NCI-H2081 treated with DMSO at 0.1 percent for 48 hours (cell line): ENCODE measurements at places on chromosomes 7 and 10.

DNA sequence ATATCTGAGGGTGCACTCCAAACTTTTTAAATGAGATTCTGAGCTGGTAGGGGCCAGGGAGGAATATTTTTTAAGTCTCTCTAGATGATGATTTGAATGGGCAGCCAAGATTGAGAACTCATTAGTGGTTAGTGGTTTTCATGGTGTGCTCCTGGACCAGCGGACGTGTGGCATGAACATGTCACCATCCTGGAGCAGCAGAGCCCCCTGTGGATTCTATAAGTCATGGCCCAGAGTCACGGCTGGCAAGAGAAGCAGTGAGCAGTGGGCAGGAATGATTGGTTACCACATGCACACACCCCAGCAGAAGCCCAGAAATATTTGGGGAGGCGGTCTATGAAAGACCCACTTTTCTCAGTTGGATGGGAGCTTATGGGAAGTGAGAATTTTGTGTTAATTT is 21.2 kb upstream of the UCN3 start:
- DNase-seq: no peak

DNA sequence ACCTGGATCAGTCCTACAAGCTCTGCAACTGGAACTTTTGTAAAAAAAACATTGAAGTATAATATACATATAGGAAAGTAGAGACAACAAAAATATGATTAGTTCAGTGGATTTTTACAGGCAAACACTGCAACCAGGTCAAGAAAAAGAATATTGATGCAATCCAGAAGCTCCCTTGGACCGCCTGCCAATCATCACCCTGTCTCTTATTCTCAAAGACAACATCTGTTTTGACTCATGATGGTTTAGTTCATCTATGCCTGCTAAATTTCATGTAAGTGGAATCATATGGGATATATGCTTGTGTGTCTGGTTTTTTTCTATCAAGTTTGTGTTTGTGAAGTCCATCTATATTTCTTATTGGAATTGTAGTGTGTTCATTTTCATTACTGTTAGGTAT is 7.7 kb upstream of the HYCC1 start:
- DNase-seq: no peak

GRCh38 chr10:4353964-4354363 is 472.0 kb upstream of the AKR1E2 start:
- DNase-seq: no peak

DNA sequence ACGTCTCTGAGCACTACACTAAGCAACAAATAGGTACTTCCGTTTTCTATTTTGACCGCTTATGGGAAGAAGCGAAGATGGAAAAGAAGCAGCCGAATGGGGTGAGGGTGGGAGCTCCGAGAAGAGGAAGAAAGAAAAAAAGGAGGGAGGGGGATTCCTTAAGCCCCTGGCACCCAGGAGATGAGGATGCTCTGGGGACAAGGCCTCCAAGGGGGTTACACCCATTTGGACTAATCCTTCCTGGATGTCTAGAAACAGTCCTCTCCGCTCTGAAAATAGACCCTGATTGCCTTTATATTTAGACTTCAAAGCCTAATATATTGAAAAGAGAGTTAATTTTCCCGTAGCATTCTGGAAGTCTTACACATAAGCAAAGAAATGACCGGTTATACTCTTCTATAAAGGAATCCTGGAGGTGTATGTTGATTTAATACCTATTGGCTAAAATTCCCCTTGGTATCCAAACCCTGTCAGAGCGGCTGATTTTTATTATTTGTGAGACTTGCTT is 676 bp upstream of the HTR7 start:
- no peak for DNase-seq

- DNase-seq: no peak
These were observed 384.4 kb upstream of the AUTS2 start for GRCh38 chr7:69213878-69214277.

DNA sequence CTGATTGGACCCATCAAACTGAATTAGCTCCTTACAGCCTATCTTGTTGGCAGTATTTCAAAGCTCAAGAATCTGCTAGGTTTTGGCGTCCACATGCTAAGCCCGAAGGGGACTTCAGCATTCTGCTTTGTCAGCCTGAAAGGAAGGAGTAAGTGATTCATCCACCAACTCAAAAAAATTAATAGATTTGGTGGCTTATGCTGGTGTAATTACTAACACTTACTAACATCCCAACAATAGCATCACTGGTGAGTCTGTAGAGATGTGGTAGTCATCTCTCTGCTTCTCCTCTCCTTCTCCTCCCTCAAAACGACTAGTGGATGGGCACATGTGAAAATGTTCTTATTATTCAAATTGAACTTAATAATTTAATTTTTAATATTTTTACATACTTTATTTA is 53.8 kb upstream of the EGR2 start:
- DNase-seq: no peak

DNA sequence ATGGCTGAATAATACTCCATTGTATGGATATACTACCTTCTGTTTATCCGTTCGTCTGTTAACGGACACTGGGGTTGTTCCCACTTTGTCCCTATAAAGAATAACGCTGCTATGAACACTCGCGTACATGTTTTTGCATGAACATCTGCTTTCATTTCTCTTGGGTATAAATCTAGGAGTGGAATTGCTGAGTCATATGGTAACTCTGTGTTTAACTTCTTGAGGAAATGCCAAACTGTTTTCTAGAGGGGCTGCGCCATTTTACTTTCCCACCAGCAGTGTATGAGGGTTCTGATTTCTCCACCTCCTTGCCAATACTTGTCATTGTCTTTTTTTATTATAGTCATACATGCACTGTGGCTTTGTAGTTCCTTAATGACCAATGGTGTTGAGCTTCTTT is 20.6 kb upstream of the RASSF4 start:
- no peak for DNase-seq
